ENCODE measurements at places on chromosomes 13 and 19.

- DNase-seq: no peak
Measured at GRCh38 chr13:97588993-97589392, 155.0 kb downstream of the RAP2A start.

GRCh38 chr13:91785431-91786119 is 387.2 kb downstream of the GPC5 start:
- no peak for DNase-seq

- DNase-seq: no peak
Measured at GRCh38 chr19:32309711-32310390, 35.6 kb upstream of the ZNF507 start.

- no peak for DNase-seq
Measured at GRCh38 chr13:110445722-110446574, 115.6 kb downstream of the RAB20 start.

GRCh38 chr19:35116072-35116801 is 614 bp downstream of the FXYD3 start:
- DNase-seq: no peak

GRCh38 chr13:24207841-24208667 is 47.5 kb downstream of the SPATA13 start:
- no peak for DNase-seq

Measured in NK-92 treated with Interleukin-12 subunit alpha and Interleukin-12 subunit beta, amount 100 ng/mL, for 24 hours (cell line).